BE2C (cell line): ENCODE measurements at places on chromosomes 3 and 15.

DNA sequence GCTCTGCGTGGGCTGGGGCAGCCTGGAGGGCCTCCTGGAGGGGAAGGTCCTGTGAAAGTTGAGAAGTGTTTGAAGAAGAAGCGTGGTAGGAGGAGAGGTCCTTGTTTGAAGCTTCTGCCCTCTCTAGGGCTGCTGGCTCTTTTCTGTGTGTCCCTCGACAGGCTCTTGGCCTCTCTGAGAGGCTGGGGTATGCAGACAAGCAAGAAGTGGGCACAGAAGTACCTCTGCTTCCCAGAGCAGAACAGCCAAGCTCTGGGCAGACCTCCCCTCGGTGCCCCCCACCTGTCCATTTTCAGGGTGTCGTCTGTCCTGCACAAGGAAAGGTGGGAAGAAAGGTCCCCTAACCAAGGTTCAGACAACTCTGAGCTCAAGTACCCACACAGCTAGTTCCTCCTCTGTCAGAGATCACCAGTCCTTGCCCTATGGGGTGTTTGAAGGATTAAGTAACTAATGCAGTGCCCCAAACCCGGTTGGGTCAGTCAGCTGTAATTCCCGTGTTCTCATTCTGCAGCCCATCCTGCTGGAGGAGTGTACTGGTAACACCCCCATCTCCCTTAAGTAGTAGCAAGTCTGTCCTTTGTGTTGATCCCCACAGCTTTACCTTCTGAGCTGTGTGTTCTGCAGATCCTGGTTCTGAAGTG is 6.3 kb downstream of the CSK start:
- DNase-seq: no peak

DNA sequence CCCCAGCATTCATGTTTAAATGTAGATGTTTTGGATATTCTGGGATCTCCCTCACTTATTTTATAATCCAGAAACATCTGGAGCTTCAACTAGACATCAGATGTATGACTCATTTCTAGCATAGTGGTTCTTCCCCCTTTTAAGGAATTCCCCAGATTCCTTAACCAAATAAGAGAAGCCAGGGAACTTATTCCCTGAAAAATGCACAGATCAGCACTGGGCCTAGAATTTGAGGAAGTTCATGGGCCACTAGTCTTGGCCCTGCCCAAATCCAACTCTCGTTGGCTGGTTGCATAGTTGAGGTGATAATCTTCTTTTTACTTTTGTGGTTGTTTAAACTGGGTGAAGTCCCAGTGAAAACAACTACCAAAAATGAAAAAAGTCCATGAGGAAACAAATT is 20.4 kb downstream of the RARRES1 start:
- no peak for DNase-seq

DNA sequence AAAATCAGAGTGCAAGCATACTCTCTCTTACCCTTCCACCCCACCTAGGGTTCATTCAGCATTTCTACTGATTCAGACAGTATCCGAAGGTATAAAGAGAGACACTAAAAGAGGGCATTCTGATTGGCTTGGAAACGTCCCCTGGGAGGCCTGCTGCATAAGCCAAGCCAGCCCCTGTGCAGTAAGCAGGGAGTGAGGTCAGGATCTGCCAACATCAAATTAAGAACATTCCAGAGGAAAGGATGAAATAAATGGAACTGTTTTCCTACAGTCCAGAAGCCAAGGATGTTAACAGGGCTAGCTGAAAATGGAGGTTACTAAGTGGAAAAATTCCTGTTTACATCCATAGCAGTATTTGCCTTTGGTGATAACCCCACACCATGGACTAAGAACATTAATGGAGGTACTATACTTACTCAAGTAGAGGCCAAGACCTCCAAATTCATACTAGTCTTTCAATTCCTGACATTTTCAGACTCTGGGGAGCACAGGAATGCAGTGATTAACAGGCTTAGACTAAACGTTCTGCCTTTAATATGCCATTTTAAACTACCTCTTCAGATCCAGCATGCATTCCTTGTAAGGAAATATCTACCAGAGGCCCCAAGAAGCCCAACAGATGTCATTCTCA is 34.5 kb downstream of the NPTN start:
- DNase-seq: peak; percentile 27

GRCh38 chr3:43539321-43539720 is 82.5 kb downstream of the ANO10 start:
- DNase-seq: no peak

DNA sequence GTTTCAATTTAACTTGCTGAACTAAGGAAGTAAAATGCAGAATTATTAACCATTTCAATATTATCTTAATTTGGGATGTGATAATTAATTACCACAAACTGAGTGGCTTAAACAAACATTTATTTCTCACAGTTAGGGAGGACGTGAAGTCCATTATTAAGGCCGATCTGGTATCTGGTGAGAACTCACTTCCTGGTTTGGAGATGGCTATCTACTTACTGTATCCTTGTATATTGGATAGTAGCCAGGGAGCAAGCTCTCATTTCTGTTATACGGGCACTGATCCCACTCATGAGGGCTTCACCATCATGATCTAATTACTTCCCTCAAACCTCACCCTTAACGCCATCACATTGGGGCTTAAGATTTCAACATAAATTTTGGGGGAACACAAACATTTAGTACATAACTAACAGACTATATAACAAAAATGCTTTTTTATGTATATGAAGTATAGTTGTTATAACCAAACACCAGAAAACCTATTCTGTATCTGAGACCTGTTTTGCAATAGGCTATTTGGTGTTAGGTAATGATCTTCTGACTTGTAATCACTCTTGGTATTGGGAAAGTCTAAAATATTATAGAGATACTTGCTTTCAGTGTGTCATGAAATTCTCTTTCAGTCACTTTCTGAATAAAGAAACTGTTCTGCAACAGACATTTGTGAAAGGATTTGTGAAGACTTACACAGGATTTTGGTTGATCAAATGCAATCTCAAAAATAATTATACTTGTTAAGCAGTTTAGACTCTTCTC is 4.7 kb upstream of the KPNA4 start:
- no peak for DNase-seq

GRCh38 chr15:31306426-31307269 is 20.0 kb upstream of the KLF13 start:
- no peak for DNase-seq

DNA sequence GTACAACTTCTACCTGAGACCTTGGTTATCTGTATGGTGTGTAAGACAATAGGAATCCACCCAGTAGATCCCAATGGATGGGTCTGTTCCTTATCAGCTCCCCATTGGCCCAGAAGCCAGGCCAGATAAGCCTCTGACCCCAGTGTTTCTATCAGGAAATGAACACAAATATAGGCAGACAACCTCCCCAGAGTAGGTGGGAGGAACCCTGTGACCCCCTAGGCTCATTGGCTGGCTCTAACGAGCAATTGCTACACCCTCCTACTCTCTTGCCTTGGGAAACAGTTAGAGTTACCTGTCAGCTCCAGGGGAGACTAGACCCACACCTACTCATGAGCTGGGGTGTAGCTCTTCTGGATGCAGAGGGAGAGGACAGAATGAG is 299.9 kb downstream of the UACA start:
- no peak for DNase-seq

GRCh38 chr3:182969277-182969676 is 11.1 kb downstream of the DCUN1D1 start:
- DNase-seq: no peak

- DNase-seq: no peak
Observed at GRCh38 chr3:64559588-64559987, 128.2 kb downstream of the ADAMTS9 start.

DNA sequence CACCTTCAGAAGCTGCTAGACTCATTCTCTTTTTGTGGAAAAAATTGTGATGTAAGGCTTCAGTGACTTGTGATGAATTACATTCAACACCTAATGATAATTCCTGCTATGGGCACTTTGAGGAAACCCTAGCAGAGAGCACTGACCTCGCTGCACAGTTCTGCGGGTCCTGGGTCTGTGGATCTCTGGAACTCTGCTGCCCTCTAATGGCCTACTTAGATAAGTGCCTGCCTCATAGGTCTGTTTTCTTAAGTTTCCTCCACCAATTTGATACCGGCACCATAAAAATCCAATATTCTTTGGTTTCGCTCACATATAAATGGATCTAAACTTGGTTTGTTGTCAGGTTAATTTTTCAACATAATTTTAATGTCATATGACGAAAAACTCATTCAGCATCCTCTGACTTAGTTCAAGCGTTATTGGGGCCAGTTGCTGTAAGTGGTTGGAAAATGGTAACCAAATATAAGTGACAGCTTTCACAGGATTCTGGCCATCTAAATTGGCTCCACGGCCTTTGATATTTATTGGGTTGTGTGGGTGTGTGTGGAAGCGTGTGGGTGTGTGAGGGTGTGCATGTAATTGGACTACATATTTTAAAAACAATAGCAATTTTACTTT is 10.4 kb downstream of the SLITRK3 start:
- DNase-seq: peak; percentile 68

GRCh38 chr15:44720460-44721176 is 9.3 kb downstream of the B2M start:
- DNase-seq: no peak

DNA sequence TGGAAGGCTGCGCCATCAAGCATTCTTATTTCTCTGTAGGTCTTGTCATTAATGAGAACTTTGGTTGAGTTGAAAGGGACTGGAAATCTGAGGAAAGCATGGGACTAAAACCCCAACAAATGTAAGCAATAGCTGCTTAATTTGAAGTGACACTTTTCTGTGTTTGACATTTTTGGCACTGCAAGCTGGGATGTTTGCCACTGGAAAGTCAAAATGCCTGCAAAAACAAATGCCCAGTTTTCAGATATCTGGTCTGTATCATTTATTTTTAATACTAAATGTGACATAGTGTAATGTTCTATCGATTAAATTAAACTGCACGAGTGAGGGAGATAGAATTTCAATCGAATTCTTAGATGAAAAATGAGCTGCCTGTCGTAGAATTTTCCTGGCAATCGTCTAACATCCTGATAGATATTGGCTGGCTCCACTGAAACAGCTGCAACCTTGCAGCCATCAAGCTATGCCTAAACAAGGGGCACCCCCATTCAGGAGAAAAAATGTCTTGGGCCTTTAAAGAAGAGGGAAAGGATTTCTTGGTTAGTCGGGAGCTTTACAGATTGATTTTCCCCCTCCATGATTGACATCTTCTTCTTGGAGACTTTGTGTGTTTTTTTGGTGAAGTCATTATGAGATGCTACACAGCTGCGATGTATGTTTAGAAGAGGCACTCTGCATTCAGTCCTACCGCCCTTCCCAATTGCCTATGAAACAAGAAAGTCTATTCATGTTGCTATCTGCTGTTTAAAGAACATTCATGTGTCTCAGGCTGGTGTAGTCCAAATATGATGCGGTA is 316.7 kb upstream of the TBL1XR1 start:
- no peak for DNase-seq

GRCh38 chr3:42698911-42699230 is 3.7 kb downstream of the HHATL start:
- DNase-seq: no peak

- DNase-seq: no peak
Observed at GRCh38 chr15:91308199-91308598, 208.1 kb downstream of the SV2B start.

GRCh38 chr3:194270627-194271459 is 80.3 kb downstream of the CPN2 start:
- peak; percentile 94 for DNase-seq

DNA sequence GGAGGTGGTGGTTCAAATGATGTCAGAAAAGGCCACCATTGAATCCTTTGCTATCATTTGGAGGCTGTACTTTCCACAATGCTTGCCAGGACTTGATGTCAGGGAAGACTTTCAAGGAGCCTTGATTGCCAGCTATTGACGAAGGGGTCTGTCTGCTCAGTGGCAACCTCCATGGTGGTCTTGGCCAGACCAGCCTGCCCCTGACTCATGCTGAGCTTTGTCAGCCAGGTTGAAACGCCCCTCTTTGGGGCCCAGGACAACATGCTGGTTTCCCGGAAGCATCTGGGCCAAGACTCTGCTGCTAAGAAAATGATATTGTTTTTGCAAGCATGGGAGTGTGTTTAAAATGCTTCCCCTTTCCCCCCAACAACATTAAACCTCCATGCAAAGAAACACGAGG is 26.7 kb downstream of the CGNL1 start:
- DNase-seq: no peak

- DNase-seq: no peak
Observed at GRCh38 chr15:46088486-46089445, 453.9 kb downstream of the SQOR start.

DNA sequence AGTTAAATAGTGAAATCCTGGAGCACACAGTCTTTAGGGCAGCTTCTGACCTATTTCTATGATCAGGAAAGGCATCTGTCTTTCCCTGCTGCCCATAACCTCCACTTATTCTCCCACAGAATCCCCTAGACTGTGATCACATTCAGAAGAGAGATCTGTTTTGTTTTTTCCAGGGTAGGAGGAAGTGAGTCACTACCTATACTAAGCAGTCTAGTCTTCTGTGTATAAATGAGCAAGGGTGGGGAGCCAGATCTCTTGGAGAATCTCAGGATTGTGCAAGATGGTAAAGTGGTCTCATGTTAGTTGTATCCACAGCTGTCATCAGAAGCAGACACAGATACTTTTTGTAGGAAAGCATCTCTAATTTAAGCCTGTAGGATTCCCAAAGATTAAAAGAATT is 11.8 kb upstream of the FBXO22 start:
- DNase-seq: no peak

GRCh38 chr3:124797426-124797945 is 67.2 kb downstream of the UMPS start:
- no peak for DNase-seq

- peak; percentile 39 for DNase-seq
Observed at GRCh38 chr15:42549032-42549491, 424 bp downstream of the HAUS2 start.

DNA sequence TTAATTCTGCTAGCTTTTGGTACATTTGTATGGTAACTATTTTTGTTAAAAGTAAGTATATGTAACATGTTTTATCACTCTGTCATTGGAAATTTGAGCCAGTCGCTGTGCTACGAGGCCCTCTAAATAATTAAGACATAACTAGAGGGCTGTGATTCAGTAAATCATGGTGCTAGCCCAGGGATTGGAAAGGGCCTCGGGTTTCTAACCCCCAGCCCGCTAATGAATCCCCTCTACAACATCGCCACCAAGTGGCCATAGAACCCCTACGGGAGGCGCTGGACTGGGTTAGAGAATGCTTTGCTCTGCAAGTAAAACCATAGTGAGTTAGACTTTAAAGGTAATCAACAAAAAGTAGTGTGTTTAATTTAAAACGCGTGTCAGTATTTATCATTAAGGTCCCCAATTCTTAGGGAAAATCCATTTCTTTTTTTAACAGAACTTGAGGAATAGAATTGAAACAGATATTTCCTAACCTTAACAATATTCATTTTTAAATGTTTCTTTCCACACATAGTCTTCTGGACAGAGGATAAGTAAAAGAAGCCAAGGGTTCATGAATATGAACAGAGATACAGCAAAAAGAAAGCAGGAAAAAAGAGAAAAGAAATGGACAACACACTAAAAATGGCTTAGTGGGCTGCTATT is 744.7 kb downstream of the EPHA3 start:
- DNase-seq: peak; percentile 65

- no peak for DNase-seq
Observed at GRCh38 chr3:55417211-55417610, 69.9 kb downstream of the WNT5A start.

GRCh38 chr15:69468241-69469121 is 15.9 kb downstream of the RPLP1 start:
- DNase-seq: peak; percentile 73

GRCh38 chr3:156478891-156479290 is 76.0 kb downstream of the SSR3 start:
- no peak for DNase-seq
